ENCODE measurements at places on chromosomes 1 and 21.

- DNase-seq: no peak
These were observed 201.1 kb downstream of the BACH1 start for GRCh38 chr21:29499734-29500343.

- peak; percentile 26 for DNase-seq
These were observed 15.3 kb upstream of the MYOM3 start for GRCh38 chr1:24127134-24127800.

- no peak for DNase-seq
These were observed 2.2 kb upstream of the GBP6 start for GRCh38 chr1:89361681-89362080.

DNA sequence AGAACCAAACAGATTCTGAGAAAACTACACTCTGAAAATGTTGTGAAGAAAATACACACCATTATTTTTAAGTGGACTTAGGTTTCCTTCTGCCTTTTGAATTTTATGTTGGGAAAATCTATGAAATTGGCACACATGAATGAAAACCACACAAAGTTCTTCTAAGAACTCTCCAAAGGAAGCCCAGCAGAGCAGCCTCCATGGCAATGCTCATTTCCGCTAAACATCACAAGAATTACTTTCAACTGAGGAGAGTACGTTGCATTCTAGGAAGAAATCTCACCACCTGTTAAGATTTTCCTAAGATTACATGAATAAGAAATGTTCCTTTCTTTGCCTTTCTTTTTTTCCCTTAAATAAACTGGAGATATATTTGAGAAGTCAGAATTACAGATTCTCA lies 154.2 kb downstream of the BARHL2 start:
- DNase-seq: no peak

GRCh38 chr1:40014812-40015594 lies 25.5 kb upstream of the CAP1 start:
- no peak for DNase-seq

DNA sequence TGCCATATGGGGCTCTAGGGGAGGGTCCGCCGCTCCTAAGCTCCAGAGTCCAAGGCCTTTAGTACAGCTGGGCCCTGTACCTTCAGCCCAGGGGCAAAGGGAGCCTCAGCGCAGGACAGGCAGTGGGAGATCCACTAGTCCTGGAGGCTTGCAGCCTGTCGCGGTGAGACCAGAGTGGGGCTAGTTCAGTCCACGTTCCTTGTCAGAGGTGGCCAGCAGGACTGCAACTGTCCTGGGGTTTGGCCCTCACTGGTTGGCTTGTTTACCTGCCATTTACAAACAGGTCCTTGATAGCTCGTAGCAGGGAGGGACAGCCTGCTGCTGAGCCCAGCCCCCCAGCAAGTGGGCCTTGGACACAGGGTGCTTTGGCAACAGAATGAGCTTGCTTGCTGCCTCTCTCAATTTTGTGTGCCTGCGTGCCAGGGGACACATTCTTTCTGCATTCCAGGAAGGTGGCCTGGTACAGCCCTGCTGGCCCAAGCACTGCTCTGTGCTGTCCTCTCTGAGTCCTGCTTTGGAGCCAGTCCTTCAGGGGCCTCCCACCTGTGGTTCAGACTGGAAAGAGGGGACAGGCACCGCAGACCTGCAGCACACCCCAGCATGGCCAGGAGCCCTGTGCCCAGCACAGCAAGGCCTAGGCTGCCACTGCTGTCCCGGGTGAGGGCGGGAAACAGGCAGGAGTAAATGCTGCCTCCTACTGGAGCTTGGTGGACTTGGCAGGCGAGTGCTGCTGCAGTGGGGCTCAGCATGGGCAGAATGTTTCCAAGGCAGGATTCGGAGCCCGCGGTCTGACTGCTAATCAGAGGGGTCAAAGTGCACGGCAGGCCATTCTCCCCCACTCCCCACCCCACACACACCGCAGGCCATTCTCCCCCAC lies 15.2 kb downstream of the H6PD start:
- DNase-seq: no peak

DNA sequence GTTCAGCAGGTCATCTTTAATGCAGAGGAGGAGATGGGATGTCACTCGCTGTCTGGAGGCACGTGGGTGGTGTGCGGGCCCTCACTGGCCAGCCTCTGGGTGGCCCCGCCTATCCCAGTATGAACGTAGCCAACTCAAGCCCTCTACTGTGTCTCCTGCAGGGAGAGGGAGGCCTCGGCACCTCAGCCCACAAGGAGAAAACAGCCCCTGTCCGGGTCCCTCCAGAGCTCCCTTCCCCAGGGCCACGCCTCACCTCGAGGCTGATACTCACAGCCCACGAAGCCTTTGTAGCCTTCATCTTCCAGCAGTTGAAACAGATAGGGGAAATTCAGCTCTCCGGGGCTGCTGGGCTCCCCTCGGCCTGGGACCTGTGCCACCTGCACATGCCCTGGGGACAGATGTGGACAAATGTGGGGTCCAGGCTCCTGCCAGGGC lies 2.6 kb downstream of the HYI start:
- peak; percentile 65 for DNase-seq

- no peak for DNase-seq
These were observed 16.3 kb upstream of the TAS1R2 start for GRCh38 chr1:18875796-18876128.

DNA sequence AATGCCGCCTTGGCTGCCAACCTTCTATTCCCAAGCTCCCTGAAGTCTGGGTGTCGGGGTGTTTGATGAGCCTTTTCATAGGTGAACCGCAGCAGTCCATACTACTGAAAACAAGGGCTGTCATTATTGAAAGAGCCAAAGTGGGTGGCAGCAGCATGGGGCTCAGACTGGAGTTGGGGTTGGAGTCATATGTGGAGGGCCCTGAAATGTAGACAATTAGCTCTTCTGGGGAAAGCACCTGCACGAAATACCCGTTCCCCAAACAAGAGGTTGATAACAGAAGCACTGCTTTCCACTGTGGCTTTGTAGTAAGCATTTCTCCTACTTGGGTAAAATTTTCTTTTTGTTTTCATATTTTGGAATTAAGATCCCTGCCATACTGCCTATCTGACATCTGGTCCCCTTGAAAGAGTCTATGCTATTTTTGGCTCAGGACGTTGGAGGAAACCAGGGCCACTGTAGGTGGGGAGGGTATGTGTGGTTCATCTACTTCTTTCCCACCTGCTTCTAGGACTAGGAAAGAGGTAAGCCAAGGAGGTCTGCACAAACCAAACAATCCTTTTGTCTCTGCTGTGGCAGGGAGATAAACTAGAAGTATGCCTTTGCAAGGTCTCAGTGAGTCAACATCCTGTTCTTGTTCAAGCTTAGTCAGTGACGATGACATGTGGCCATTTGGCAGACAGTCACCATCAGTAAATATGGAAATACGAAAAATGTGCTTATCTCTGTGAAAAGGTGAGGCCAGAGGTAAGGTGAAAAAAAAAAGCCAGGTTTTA lies 197.0 kb upstream of the UBE2U start:
- DNase-seq: no peak

- DNase-seq: no peak
These were observed 838 bp downstream of the OR2C3 start for GRCh38 chr1:247535402-247535801.

- no peak for DNase-seq
These were observed 26.9 kb upstream of the EXOSC10 start for GRCh38 chr1:11126569-11126968.

DNA sequence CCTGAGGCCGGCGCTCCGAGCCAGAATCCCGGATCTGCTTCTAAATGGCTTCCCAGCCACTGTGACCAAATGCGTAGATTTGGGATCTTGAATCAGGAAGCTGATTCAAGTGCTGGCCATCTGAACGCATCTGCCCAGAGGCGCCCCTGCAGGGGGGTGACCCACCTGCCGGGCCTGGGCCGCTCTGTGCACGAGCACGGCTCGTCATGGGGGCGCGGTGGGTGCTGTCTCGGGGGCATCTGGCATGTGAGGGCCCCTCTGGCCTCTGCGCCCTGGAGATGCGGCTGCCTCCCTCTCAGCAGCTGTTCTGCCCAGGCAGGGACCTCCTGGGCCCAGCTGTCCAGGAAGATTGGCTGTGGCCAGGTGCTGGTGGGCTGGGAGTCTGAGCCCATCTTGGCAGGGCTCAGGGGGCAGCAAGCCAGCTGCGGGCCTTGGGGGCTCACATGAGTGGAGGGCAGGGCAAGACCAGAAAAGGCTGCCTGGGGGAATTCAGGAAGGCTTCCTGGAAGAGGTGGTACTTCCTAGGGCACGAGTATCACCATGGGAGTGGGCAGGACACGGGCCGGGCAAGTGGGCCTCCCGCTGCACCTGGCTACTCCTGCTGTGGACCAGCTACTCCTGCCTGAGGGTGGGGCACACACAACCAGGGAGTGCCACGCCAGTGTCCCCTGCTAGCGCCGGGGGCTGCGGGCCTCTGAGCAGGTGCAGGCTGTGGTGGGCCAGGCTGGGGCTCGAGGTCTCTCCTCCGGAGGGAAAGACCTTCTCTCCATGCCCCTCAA lies 25.1 kb downstream of the PLCH2 start:
- DNase-seq: no peak

GRCh38 chr1:236089046-236089773 lies 24.3 kb upstream of the NID1 start:
- DNase-seq: no peak

GRCh38 chr1:228314658-228315483 lies 91.8 kb downstream of the TRIM11 start:
- peak; percentile 74 for DNase-seq

- DNase-seq: no peak
These were observed 8.2 kb upstream of the RCSD1 start for GRCh38 chr1:167621780-167622313.

DNA sequence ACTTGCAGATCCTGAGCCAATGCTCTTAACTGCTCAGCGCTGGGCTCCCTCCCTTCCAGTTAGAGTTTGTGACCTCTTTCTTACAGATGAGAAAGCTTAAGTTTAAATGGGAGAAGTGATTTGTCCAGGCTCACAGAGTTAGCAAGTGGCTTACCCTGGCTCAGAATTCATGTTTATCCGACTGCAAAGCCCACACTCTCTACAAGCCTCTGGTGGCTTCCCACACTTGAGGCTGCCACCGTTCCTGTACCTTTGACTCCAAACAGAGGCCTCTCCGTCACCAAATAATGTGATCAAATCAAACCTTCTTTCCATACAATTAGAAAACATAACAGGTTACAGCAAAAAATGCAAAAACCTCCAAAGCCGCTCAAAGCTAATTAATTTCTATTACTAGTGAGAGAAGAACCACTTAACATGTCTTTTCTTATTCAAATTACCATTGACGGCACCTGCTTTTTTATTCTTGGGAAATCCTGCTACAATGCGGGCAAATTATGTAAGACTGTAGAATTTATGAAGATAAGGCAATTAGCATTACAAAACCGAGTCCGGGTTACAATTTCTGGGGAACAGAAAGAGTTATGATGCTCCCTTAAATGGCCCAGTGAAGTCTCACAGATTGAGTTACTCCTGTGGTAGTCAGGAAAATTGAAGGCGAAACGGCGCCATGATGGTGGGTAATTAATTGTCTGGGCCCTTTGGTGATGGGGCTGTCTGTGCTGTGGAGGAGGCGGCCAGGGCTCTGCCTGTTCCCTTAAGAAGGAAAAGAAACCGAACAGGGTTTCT lies 324.3 kb upstream of the POU3F1 start:
- DNase-seq: no peak

- DNase-seq: no peak
These were observed 86.8 kb downstream of the FBXO2 start for GRCh38 chr1:11567244-11568065.

- no peak for DNase-seq
These were observed 24.0 kb upstream of the SLAMF9 start for GRCh38 chr1:159978107-159978398.

Data from posterior vena cava (tissue), 2 donors.